ENCODE measurements at places on chromosomes 13 and 19.
A peak's percentile ranks its signal among the peaks of the same experiment; 100 is the strongest.

DNA sequence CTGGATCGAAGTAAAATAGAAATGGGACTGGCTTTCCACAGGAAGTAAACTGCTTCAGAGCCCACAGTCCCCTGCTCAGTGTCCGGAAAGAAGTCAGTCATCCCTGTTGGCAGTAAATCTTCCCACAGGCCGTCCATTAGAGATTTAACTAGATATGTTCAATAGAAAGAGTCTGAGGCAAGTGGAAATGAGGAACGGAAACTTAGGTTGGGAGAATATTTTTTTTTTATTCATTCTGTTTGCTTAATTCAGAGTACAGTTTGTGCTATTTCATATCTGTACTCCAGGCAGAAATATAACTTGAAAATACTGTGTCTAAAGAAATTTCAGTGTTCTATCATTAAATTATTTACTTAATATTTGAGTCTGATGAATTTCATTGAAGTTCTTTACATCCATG is 22.7 kb downstream of the SLC25A15 start:
- DNase-seq = peak; percentile 73

- DNase-seq = no peak
These were observed 56.2 kb downstream of the COLGALT1 start for GRCh38 chr19:17611462-17612244.

DNA sequence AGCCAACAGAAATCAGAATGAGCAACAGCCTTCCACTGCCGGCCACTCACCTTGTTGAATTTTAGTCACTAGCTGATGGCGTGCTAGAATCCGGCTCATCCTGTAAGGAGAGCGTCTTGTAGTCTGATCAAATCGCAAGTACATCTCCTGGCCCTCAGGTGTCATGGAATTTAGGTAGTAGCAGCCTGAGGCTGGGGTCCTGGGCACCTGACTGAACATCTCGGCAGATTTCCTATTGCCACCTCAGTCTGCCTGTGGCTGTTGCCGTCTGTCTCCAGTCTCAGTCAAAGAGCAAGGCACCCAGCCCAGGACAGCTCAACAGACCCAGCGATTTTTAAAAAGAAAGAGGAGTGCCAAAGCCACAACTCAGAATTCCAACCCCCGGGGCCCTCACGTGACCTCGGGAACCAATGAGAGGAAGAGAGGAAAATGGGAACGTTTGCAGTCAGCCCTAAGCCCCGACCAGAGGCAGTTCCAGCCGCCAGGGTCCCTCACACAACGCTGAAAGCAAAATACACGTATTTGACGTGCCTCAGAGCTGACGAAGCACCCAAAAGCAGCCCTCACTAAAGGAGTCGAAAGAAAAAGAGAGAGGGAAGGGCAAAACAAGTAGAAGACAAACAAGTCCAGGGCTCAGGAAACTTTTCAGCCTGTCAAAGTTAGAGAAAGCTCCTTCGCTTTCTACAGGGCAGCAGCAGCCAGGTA is at the start of gene STARD13:
STARD13 (minus strand) TSS at position 336 of the 705 bp plus-strand sequence; CDS start at position 219, 117 bp downstream.
- DNase-seq = peak; percentile 1

DNA sequence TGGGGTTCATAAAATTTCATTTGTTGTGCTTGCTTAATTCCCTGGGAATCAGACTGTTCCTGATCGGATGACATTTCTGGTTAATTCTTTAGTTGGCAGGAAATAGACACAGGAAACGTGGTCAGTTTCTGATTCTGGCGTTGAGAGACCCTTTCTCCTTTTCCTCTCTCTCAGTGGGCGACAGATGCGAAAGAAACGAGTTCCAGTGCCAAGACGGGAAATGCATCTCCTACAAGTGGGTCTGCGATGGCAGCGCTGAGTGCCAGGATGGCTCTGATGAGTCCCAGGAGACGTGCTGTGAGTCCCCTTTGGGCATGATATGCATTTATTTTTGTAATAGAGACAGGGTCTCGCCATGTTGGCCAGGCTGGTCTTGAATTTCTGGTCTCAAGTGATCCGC is 10.8 kb downstream of the LDLR start:
- DNase-seq = no peak

Measured in MV-4-11 (cell line).